Activated CD8-positive, alpha-beta memory T cell treated with anti-CD3 and anti-CD28 coated beads, Interleukin-2, amount 50 U/mL, for 48 hours (primary cell): ENCODE measurements at places on chromosomes 6 and 20.

- no peak for DNase-seq
Measured at GRCh38 chr20:63939061-63939935, 16.9 kb downstream of the UCKL1 start.

DNA sequence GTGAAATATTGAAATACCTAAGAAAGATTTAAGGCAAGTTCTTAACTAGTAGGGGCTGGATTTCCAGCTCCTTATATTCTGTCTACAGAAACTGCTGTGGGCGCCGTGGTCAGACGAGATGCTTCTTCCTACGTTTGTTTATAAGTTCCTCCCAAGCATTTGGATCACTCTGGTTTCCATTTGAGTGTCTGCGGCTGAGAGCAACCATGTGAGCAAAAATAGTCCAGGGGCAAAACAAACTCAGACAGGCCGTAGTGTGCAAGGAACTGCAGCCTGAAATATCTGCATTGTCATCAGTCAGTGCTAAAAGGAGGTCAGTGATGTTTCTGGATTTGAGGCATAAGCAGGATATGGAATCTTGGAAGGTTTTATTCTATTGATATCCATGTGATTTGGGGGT is 485.9 kb upstream of the JAG1 start:
- DNase-seq = no peak

DNA sequence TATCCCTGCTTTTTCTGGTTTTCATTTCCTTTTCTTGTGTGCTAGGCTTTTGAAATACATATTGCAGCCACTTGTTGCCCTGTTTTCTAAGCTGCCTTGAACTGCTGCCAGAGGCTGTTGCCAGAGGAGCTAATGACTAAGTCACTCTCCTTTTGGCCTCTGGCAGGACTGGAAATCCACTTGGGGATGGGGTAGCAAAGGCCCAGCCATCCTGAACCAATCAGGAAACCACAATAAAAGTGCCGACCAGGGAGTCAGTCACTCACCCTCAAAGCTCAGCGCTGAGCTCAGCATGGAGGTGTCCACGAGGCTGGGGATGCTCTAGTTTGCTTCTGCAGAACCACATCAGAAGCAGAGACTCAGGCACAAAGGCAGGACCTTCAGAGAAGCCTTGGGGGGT is 813.0 kb downstream of the DHX35 start:
- no peak for DNase-seq

DNA sequence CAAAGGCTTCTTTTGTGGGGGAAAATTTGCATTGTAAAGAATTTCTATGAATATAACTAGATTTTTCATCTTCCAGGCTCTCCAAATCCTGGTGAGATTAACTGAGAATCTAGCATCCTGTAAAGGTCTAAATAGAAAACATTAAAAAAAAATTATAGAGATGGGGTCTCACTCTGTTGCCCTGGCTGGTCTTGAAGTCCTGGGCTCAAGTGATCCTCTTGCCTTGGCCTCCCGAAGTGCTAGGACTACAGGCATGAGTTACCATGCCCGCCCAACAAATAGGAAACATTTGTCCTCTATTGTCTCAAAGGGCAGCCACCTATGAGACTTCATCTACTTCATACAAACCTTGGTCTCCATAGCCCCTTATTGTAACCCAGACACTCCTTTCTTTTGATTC is 25.2 kb upstream of the NCOA3 start:
- DNase-seq = no peak

- DNase-seq = no peak
Measured at GRCh38 chr20:11366660-11367059, 551.0 kb upstream of the BTBD3 start.

DNA sequence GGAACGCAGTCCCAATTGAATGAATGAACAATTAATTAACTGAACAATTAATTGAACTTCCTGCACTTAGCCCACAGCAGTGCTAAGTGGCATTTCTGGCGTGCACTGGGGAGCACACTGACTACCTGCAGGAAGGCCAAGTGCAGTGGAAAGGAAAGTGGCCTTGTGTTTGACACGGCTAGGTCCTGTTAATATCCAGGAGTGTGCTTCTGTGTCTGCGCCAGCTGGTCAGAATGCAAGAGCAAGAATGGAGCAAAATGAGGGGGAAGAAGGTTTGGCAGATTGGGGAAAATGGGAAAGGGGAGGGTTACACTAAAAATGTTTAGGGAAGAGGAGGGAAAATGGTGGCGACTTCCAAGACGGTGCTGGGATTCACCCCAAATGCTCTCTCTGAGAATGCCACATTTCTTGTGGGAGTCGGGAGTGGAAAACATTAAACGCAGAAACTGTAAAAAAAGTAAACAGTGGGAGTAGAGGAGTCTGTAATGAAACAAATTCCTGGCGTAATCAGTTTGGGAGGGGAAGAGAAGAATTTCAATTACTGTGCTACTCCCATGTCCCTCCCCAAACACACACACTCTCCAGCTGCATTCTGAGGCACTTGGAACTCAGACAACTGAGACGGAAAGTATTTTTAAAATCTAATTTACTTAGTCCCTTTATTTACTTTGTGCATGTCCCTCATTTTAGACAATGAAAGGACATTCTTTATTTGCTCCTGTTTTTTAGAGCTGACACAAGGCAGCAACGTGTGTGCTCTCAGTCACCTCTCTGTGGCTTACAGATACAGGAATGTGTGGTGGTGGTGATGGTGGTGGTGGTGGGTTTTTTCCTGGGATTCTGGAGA is 64.1 kb downstream of the CLIC5 start:
- no peak for DNase-seq

DNA sequence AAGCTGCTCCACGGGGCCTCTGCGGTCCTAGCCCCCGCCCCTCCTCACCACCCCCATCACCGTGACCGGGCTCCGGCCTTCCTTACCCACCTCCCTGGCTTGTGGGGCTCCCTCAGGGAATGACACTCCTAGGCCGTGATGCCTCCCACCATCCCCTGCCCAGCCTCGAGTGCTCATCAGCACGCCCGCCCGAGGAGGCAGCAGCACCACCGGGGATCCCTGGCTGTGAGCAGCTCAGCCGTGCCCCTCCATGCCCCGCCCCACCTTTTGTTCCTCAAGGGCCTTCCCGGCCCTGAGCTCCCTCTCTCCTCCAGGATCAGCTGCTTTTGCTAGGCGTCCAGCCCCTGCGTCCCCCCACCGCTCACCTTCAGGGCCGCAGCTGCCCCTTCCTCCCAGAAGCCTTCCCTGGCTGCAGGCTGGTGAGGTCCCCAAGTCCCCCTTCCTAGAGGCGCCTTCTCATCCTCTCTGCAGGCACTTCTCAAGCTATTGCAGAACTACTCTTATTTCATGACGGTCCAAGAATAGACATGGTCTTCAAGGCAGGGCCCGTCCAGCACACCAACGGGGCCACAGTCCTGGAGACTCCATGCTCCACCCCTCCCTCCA is 3.0 kb downstream of the FNDC11 start:
- DNase-seq = no peak

DNA sequence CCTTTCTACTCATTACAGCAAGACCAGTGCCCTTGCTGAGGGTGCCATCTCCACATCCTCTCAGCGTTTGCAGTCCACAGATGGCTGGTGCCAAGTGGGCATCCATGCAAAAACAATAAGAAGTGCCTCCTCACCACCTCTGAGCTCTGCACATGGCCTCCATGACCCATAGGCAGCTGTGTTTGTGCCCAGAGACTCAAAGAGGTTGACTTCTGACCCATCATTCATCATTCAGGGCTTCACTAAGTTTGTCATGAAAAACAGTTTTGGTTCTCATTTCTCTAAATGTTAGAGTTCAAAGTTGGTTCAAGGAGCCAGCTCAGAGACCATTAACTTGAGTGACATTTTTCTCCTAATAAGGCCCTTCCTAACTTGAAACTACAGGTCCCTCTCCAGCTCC is 512.6 kb upstream of the MAP3K7 start:
- no peak for DNase-seq

GRCh38 chr6:21726676-21727075 is 133.1 kb downstream of the SOX4 start:
- DNase-seq = no peak

DNA sequence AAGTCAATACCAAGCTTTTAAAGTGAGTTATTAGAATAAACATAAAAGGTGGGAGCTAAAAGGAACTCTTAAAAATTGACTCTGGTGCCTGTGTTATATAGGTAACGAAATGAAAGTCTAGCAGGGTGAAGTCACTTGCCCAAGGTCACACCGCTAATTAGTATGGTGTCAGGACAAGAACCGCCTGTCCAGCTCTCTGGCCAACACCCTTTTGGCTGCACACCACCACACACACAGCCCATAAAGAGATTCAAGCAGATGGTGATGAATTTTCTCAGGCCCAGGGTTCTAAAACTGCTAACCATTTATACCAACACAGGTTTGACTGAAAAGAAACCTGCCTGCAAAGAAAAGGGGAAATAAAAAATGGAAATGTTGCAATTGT is 20.2 kb downstream of the GFOD1 start:
- no peak for DNase-seq

DNA sequence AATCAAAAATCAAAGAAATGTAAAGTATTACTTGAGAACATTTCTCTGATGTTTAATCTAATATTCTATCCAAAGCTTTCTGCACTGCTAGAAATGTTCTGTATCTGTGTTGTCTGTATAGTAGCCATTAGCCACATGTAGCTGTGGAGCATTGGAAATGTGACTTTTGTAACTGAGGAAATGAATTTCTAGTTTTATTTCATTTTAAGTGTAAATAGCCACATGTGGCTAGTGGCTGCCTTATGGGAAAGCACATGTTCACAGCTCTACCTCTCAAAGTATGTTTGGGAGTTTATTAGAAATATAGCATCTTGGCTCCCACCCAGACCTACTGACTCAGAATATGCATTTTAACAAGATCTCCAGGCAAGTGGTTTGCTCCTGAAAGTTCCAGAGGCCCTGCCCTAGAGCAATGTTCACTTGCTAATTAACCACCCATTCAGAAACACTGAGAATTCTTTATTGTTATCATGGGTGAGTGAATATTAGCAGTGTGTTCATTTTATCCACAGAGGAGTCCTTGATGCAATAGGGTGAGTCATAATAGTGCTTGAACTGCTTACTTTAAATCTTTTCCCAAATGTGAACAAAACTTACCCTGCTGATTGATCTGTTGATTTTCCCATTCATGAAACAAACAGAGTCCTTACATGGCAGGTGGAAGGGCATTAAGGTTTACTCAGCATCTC is 282.7 kb downstream of the PLCB1 start:
- no peak for DNase-seq

DNA sequence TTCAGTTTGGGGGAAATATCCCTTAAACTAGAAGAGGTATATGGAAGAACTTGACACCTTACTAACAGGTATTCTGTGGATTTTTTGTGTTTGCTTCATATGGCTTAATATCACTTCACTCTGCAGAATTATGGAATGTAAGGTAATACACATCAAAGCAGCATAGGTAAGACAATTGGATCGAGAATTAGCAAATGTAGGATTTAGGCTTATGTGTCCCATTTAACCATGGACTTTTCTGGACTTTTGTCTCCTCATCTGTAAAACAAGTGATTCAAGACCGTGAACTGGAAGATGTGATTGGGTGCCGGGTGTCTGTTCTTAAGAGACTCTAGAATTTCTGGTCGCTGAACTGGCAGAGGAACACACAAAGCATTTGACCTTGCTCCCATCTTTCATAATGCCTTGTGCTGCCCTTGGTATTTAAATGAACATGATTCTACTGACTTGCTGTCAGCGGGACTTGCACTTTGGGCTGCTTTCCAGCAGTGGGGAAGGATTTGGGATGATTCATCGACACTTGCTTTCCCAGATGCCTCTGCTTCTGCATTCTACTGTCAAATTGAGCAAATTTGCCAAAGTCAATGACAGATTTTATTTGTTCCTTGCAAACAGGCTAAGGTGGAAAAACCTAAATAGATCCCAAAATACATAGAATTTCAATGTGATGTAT is 199.8 kb downstream of the PLCB1 start:
- DNase-seq = no peak

DNA sequence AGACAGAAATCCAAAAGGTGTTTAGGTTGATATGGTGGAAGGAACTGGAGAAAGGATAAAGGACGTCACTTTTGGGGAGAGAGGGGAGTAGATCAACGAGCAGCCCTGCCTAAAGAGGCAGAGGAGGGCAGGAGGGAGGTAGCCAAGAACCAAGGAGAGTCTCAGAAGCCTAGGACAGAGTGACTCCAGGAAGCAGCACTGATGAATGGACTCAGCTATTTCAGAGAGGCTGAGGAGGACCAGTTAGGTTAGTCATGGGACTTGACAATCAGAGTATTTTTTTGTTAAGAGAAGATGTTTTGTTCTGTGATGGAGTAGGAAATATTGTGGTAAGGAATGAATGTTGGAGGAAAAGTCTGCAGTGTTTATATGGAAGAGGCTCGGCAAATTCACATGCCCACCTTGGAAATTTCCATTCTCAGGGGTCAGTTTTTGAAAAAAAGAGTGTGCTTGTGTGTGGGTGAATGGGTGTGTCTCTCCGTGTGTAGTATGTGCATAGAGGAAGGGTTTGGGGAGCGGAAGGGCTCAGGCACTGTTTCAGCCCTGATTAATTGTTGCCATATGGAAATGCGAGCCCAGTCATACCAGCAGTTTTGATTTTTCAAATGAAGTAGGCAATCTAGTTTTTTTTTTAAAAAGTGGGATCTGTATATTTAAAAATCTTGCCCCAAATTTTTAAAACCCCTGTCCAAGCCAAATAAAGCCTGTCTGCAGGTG is 303.6 kb downstream of the SAMD5 start:
- no peak for DNase-seq

DNA sequence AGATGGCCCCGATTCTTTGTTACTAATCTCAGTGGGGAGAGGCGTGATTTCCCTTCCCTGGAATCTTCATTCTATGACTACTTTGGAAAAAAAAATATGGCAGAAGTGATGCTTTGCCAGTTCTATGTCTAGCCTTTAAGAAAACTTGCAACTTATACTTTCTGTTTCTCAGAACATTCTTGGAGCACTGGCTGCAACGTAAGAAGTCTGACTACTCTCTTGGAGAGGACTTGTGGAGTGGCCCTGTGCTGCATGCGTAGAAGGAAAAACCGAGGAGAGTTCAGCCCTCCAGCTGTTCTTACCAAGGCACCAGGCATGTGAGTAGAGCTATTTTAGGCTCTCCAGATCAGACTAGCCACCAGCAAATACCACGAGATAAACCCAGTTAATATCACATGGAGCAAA is 77.6 kb upstream of the STXBP5 start:
- no peak for DNase-seq

DNA sequence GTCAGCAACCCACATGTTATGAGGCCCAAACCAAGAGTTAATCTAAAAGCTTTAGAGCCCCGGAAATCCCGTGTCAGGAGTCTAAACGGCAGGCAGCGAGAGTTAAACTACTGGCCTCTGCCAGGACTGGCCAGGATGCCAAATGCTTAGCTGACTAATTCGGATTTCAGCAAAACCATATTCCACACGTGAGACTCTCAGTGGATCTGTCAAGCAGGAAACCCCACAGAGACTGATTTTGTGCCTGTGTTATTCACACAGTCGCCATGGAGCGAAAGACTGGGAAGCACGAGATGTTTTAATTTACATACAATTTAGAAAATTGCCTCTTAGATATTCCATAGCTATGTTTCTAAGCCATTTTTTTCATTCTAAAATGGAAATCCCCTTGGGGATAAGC is 152.9 kb downstream of the RNASET2 start:
- DNase-seq = no peak

DNA sequence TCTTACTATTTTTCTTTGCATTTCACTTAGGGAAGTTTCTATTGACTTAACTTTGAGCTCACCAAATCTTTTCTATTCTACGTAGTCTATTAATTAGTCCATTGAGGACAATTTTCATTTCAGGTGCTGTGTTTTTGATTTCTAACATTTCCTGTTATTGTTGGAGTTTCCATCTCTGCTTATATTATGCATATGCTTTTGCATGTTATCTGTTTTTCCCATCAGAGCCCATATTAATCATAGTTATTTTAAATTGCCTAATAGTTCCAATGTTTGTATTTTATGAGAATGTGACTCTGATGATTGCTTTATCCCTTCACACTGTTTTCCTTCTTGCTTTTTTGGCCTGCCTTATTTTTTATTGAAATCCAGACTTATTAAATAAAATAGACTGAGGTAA is 414.5 kb upstream of the OPRM1 start:
- DNase-seq = no peak
